ENCODE measurements at places on chromosomes 7 and 10.

- DNase-seq = no peak
Measured at GRCh38 chr7:16660702-16661464, 14.9 kb downstream of the BZW2 start.

DNA sequence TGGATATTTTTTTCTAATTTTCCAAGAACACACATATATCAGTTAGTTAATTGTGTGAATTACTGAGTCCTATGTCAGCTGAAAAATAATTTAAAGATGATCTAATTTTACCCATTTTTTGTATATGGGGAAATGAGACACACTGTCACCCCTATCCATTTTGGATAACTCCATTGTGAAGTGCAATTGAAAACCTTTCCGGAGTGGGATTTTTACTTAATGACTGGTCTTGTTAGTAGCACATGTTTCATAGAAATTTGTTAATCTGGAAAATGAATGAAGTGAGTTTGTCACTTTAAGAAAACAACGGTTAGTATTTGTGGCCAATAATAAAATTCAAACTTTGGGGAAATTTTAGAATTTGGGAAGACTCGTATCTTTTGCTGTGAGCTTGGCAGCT is 2.0 kb downstream of the GARS1 start:
- DNase-seq = no peak

DNA sequence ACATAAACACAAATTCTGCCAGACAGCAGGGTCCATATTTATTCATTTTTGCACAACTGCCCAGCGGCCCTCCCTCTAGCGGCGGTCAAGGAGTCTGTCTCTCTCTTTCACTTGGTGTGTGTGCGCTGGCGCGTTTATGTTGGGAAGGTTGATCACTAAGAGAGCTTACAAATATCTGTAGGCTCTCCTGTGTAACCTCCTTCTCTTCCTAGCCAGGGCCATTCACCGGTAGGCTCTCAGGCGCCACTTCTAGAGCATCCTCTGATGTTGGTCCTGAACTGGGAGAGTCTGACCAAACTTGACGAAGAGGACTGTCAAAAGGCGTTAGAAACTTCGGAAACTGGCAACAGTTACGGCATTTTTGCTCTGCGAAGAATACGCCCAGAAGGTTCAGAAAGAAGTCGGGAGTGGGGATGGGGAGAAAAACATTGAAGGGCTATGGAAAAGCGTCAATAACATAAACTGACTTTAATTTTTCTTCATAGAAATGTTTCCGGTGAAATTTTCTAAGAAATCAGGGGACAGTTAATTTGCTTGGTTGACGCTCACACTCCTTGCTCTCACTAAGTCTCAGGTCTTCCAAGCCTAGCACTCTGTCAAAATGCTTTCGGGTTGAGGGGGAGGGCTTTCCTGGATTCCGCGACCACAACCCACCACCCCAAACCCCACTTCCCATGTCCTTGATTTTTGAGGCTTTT is 731.1 kb downstream of the ZWINT start:
- DNase-seq = no peak

DNA sequence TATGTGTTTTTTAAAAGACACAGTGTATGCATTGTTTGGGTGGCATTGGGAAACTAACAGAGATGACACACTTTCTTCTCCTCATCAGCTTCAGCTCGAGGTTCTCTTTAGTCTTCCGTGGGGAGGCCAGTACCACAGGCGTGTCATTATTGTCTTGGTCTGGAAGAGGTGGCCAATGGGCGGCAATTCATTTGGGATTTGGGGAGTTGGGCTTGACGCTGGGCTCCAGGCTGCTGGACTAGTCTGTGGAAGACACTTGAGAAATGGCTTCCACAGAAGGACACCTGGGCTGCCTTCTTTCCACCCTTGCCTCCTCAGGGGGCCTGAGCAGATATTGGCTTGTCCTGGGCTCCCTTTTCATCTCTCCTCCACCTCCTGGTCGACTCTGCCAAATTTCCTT is 192.2 kb downstream of the SH2D4B start:
- DNase-seq = no peak

- no peak for DNase-seq
Measured at GRCh38 chr10:18619016-18619415, 32.4 kb downstream of the NSUN6 start.

DNA sequence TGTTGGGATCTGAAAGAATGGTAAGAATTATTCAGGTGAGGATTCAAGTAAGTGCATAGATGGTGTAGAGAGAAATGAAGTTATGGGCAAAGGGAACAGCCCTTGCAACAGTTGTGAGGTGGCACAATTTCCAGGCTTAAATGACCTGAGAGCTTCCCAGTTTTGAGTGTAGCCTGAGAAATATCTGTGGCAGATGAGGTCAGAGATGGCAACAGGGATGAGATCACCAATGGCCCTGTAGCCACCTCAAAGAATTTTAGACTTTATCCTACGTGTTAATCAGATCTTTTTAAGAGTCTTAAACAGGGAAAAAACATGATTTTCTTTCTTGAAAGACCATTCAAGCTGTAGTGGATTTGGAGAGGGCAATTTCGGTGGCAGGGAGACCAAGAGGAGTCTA is 1.9 kb upstream of the NRF1 start:
- no peak for DNase-seq

- no peak for DNase-seq
Measured at GRCh38 chr7:80618096-80618495, 20.3 kb upstream of the CD36 start.
